ENCODE measurements at places on chromosomes 7 and 10.

- DNase-seq: no peak
Observed at GRCh38 chr10:107451047-107451446, 286.5 kb upstream of the SORCS1 start.

- DNase-seq: no peak
Observed at GRCh38 chr7:35286422-35286821, 32.5 kb upstream of the TBX20 start.

DNA sequence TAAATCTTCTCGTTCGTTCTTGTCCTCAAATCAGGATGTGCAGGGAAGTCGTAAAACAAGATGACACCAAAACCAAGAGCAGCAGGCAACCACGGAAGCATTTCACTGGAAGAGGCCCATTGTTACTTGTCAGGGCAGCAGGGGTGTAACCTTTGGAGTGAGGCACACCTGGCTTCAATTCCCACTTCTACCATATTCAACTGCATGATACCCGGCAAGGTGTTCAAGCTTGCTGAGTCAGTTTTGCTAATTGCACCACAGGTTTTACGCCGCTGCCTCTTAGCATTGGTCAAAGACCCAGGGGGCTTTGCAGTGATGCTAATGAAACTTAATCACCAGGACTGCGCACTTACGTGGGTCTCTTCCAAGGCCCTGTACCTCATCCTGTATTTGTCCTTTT is 50.0 kb upstream of the PTER start:
- DNase-seq: no peak

DNA sequence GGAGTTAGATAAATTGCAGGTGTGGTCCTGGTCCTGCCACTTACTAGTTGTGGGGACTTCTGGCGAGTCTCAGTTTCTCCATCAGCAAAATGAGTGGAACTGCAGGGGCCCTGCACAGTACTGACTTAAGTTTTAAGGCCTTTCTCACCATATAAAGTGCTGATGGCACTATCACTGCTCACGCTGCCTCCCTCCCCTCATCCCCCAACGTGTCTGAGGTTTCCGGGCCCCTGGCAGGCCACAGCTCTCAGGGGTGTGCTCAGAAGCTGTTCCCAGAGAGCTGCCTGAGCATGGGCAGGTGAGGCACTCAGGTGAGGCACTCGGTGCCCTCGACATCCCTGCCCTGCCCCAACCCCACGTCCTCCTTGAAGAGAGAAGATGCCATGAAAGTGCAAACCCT is 74.2 kb downstream of the VOPP1 start:
- no peak for DNase-seq

GRCh38 chr7:149454750-149455149 is 6.1 kb downstream of the ZNF777 start:
- no peak for DNase-seq

- no peak for DNase-seq
Observed at GRCh38 chr7:133562621-133563020, 309.7 kb downstream of the EXOC4 start.

DNA sequence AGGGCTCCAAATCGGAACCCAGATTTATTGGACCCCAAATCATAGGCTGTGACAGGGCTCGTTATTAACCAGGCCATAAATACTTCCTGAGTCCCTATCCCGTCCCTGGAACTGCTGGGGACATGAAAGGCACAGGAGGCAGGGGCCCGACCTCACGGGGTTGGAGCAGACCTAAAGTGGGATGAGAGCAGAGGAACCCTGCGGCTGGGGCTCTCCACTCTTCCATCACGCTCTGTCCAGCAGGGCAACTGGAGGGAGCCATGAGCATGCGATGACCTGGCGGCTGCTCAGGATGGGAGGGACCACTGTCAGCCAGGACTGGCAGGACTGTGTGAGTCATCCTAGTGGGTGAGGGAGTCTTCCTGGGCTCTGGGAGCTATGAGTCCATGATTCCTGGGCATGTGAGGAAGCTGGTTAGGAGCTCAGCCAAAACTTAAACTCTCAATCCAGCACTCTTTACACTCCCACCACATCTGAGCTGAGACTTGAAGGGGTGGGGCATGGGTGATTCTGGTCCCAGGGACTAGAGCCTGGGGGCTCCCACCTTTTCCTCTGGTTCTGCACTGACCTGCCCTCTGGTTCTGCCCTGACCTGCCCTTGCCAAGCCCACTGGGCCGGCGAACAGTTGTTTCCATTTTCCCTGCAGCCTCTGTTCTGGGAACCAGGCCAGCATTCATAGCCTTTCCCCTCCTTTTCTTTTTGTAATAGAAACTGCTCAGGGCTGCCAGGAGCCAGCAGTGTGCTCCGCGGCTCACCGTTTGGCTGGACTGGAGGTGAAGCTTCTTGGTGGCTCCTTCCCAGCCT is 47.1 kb downstream of the SYPL1 start:
- DNase-seq: peak; percentile 88

Data from NCI-H1694 (cell line).